ENCODE measurements at places on chromosomes 2 and 18.

- DNase-seq = no peak
Observed at GRCh38 chr2:176188774-176189680, 559 bp downstream of the HOXD1 start.

DNA sequence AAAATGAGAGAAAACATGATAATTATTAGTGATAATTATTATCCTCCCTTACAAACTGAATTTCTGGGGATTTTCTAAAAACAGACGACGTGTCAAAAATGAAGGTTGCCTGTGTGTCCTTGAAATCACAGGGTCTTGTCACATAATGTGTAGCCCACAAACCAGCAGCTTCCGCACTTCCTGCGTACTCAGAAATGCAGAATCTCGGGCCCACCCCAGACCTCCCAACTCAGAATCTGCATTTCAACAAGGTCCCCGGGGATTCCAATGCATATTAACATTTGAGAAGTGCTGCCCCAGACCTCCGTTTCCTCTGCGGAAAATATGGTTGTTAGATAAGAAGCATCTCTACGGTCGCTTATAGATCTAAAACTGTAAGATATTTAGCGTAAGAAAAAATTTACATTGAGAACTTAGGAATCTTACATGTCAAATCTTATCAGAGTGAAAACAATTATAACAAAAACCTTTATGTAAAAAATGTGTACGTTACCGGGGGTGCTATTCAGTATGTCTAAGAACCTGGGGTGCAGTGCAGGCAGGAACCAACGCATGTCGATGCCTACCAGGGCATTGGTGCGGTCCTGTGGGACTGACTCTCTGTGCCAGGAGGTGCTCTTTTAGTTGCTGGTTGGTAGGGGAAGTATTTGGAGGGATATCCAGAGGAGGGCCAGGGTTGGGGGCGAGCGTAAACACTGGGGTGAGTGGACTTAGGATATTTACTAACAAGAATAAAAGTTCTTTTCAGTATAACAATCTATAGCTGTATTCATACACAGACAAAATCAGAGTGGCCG is 15.2 kb downstream of the CDKL4 start:
- DNase-seq = no peak

- DNase-seq = no peak
Observed at GRCh38 chr2:180927030-180927686, 53.2 kb upstream of the UBE2E3 start.

DNA sequence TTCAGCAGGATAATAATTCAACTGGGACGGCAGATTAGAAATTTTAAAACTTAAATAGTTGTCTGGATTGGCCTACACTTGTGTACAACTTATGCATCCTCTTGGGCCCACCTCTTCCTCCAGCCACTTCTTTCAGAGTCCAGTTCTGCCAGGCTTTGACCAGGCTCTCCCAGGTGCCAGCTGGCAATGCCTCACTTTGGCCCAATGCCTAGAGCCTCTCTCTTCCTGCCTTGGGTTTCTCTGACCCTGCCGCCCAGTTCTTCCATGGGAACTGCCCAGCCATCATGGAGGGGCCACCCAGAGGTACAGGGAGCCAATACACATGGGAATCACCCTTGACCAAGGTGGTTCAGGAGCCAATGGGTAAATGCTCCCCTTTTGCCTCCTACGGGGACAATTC is 135.5 kb downstream of the IRS1 start:
- no peak for DNase-seq

- DNase-seq = no peak
Observed at GRCh38 chr18:58915006-58915799, 50.5 kb downstream of the ZNF532 start.

GRCh38 chr18:7626175-7626921 is 59.2 kb downstream of the PTPRM start:
- no peak for DNase-seq

DNA sequence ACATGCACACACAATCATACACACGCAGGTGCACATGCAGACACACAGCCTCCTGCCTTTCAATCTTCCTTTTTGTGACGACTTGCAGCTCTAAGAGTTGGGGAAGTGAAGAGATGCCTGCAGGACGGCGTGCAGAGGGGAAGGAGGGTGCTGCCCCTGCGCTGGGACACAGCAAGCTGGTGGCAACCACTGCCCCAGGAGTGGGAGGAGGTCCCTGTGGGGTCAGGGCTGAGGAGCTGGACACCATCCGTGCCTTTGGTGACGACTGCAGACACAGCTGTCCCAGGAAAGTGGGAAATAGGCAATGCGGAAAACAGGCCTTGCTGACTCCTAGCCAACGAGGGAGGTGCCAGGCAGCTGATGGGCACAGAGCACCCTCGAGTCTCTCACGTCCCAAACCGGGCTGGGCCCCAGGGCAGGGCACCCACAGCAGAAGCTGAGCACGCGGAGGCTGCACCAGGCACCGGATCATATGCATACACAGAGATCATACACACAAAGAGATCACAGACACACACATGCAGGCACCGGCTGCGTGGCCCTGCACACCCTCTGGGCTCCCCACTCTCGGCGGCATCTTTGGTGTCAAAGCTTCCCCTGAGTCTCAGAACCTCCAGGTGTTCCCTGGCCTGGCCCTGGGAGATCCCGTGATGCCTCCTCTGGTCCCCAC is 146.1 kb downstream of the PXDN start:
- no peak for DNase-seq

DNA sequence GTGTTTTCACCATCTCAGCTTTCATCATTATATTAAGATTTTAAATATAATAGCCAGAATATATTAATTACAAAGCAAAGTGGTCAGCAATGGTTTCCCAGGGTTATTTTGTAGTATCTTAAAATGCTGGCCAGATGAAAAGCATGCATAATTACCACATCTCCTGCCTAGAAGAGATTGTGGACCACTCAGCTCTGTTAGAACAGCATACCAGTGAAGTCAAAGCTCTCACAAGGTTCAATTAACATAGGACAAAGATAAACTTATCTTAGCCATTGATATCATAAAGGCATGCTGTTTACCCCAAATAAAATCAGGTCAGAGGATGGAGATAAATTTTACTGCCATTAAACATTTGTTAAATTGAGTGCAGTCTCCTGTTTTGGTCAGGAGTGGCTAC is 19.3 kb upstream of the PDE1A start:
- DNase-seq = no peak

DNA sequence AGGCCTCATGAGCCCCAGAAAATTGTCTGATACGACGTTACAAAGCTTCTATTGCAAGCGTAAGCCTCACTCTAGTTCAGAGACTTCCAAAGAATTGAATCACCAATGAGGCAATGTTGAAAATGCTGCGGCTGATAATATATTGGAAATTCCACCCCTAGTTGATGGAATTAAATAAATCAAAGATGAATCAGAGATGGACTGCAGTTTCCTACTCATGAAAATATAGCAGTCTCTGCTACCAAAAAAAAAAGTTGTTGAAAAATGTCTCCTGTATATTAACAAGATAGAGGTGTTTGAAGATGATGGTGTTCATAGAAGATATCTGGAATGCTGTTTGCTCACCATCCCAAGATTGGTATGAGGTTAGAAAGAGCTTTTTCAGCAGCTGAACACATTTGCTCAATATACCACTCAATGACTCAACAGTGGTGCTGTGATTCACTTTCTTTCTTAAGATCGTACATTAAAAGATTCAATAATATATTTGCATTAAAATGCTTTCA is 99.8 kb upstream of the ARHGAP28 start:
- no peak for DNase-seq

- DNase-seq = no peak
Observed at GRCh38 chr2:202072737-202073401, at the start of gene KIAA2012. Gene KIAA2012 (plus strand): TSS chr2:202073255. CDS start chr2:202073628, 373 bp downstream.

GRCh38 chr2:140392824-140393223 is 1612.6 kb upstream of the NXPH2 start:
- no peak for DNase-seq

DNA sequence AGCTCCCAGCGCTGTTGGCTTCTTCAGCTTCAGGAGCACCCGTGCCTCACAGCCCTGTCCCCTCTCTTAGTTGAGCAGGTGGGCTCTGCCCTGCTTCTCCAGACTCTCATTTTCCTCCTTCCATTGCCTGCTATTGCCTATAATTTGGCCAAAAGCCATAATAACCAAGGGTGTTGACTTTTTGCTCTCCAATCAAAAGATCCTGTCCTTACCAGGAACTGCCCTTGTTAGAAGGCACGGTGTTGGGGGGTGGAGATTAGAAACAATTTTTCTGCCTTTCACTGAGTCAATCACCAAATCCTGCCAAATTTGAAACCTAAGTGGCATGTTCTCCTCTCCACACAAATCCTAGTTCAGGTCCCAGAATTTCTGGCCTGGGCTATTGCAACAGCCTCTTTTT is 16.7 kb upstream of the PDIA6 start:
- DNase-seq = no peak

GRCh38 chr2:112814278-112814677 is 22.3 kb downstream of the IL1B start:
- no peak for DNase-seq

DNA sequence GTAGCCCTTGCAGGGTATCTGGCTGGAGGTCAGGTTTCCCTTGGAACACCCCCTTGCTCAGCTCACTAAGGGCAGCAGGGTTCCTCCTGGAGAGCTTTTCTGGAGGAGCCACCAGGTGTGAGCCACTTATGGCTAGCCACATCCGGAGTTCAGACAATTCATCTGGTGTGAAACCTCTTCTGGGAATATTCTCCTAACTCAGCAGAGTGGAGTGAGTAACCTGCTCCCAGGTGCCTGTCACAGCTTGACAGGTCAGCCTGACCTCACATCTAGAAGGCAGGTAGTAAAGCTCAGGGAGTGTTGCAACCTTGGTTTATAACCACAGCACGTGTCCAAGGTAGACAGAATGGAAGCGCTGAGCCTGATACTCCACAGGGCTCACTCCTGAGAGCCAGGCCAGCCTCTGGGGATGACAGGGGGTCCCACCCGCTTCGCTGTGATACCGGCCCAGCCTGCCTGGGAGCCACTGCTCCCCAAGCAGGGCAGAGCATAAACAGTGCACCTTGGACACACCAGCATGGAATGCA is 62.6 kb upstream of the TGFA start:
- no peak for DNase-seq

Measured in vagina (tissue), 2 donors.